ENCODE measurements at places on chromosomes 2 and 18.

DNA sequence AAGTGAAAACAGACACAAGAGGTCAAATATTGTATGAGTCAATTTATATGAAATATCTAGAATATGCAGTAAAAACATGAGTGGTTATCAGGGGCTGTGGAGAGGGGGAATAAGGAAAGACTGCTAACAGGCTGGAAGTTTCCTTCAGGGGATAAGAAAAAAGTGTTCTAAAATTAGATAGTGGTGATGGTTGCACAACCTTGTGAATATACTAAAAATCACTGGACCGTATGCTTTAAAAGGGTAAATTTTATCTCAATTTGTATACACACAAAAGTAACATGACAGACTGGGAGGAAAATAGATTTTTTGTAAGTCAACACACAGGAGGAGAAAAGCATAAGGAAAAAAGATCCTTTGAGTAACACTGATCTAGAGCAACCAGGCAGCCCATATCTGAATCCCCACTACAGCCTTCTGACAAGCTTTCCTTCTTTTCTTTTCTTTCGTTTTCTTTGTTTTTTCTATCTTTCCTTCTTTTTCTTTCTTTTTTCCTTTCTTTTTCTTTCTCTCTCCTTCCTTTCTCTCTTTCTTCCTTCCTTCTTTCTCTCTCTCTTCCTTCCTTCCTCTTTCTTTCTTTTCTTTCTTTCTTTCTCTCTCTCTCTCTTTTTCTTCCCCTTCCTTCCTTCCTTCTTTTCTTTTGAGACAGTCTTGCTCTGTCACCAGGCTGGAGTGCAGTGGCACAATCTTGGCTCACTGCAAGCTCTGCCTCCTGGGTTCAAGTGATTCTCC is 95.4 kb downstream of the AAK1 start:
- no peak for ATAC-seq

GRCh38 chr2:224263571-224264043 is 138.3 kb downstream of the FAM124B start:
- no peak for ATAC-seq

GRCh38 chr18:48365965-48366364 is 43.2 kb downstream of the ZBTB7C start:
- no peak for ATAC-seq

- ATAC-seq: no peak
These were observed 25.4 kb downstream of the FAM98A start for GRCh38 chr2:33573657-33574056.

GRCh38 chr2:198347946-198348345 is 543.6 kb downstream of the PLCL1 start:
- ATAC-seq: no peak

Data from activated CD4-positive, CD25-positive, alpha-beta regulatory T cell treated with anti-CD3 and anti-CD28 coated beads, Interleukin-2, amount 50 U/mL, for 24 hours (primary cell).